Activated T-cell treated with anti-CD3 and anti-CD28 coated beads for 48 hours (primary cell): ENCODE measurements at places on chromosomes 11 and 22.

- DNase-seq, result peak; percentile 93
These were observed at the start of gene CARS1 for GRCh38 chr11:3057069-3057963. TSS of gene CARS1 (minus strand) at chr11:3057423. CDS start at chr11:3057367, 56 bp downstream.

DNA sequence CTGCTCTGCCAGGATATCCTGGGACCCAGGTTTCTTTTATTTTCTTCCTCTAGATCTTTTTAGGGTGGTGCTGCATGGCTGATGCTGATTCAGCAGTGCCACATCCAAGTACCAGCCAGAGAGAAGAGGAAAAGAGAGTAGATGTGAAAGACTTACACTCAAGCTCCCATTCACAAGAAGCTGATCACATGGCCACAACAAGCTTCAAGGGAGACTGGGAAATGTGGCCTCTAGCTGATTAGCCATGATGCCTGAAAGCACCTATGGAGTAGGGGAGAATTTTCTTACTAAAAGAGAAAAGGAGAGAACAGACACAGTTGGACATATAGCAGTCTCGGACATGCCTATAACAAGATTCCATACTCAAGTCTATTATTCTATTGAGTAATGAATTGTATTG lies 34.4 kb upstream of the FJX1 start:
- no peak for DNase-seq

DNA sequence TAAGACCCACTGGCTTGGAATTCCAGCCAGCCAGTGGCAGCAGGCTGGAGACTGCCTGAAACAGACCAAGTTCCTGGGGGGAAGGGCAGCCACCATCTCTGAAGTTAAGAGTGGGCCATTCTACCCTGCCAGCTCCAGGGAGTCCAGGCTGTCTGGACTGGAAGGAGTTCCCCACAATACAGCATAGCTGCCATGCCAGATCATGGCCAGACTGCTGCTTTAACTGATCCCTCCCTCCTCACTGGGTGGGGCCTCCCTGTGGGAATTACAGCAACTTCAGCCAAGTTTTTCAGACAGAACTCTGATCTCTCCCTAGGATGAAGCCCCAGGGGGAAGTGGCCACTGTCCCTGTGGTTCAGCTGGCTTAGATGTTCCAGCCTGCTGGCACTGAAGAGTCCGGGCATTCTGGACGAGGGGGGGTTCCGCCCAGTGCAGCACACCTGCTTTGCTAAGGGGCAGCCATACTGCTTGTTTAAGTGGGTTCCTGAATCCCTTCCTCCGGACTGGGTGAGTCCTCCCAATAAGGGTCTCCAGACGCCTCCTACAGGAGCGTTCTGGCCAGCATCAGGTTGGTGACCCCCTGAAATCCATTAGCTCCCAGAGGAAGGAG lies 455.4 kb downstream of the DLG2 start:
- DNase-seq, result no peak

- DNase-seq, result no peak
These were observed 15.3 kb upstream of the MYRF start for GRCh38 chr11:61737131-61737530.

GRCh38 chr22:36238373-36239149 lies 766 bp downstream of the APOL2 start:
- DNase-seq, result no peak

DNA sequence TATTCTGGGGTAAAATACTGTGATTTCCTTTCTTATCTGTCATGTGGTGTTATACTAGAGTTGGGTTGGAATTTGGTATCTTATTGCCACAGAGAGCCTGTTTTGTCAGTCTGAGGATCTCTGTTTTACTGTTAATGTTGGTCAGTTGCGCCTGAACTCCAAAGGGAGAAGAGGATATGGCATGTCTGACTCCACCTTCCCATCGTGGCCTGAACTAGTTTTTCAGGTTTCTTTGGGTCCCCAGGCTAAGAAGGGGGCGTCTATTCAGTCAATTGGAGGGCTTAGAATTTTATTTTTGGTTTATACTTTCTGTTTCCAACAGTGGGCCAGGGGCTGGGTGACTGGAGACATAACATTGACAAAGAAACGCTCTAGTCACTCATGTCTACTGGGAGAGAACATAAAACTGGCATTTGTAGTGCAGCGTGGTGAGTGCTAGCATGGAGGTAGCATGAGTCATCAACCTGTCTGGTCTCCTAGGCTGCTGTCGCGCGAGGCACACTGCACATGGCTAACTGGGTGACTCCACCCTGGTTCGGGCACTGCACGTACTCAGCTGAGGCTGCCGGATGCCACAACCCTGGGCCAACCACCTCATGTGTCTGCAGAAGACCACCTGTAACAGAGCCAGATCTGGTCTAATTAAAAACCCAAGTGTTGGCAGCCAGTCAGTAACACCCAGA lies 120.1 kb upstream of the OR9Q1 start:
- DNase-seq, result peak; percentile 27

DNA sequence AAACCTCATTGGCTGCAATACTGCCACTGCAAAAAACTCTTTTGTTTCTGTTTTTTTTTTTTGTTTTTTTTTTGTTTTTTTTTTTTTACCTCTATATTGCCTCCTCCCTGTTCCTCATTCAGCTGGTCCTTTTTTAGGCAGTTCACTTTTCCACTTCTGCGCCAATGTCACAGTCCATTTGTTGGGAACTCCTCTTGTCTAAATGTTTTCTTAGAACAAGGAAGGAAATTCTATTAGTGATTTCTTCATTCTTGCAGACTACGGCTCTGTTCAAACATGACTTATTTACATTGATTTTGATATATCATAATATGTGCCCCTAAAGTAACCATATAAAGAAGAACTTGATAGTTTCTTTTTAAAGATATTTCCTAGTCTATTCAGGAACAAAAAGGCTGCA lies 2.9 kb downstream of the FAM118B start:
- no peak for DNase-seq

DNA sequence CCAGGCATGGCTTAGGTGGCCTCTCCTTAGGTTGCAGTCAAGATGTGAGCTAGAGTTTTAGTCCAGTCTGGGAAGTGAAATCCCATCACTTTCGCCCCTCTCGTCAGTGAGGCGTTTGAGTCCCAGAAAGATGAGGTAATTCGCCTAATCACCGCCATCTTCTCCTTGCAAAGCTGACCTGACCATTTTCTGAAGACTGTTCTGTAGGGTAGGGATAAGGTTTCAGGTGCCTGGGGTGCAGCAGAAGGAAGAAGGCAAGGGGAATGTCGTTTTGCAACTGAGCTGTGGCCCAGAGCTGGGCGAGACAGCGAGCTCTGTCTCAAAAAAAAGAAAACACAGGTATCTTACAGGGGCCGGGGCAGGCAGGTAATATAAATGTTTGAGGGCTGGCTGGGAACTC lies 61.7 kb upstream of the CECR2 start:
- no peak for DNase-seq

GRCh38 chr11:113174882-113175281 lies 139.5 kb upstream of the TTC12 start:
- no peak for DNase-seq

DNA sequence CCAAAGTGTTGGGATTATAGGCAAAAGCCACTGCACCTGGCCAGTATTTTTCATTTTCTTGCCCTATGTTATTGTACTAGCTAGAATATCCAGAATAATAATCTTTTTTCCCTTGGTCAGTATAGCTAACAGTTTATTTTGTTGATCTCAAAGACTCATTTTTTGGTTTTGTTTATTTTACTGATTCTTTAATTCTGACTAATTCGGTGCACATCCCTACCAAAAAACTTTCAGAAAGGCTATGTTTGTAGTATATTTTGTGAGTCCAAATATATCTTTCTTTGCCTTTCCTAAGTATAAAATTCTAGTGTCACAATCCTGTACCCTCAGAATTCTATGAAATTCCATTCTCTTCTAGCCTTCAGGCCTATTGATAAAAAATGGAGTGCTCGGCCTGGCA lies 84.3 kb downstream of the PHF21A start:
- no peak for DNase-seq

GRCh38 chr22:45459235-45459634 lies 43.4 kb upstream of the FBLN1 start:
- no peak for DNase-seq

- no peak for DNase-seq
These were observed 37.1 kb upstream of the OR8B8 start for GRCh38 chr11:124482362-124483147.

GRCh38 chr11:5071799-5072198 lies 2.4 kb downstream of the OR52E1 start:
- DNase-seq, result no peak

DNA sequence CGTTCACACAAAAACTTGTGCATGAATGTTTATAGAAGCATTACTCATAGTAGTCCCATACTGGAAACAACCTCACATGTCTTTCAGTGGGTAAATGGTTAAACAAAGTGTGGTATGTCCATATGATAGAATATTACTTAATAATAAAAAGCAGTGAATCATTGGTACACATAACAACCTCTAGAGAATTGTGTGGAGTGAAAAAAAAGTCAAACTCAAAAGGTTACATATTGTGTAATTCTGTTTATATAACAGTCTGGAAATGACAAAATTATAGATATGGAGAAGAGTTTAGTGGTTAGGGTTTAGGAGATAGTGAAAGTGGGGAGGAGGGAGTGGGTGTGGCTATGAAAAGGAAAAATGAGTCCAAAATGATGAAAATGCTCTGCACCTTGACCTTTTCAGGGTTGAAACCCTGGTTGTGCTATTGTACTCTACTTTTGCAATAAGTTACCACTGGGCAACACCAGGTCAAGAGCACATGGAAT lies 243.4 kb upstream of the DDI1 start:
- no peak for DNase-seq

- no peak for DNase-seq
These were observed 9.7 kb downstream of the MMP3 start for GRCh38 chr11:102833731-102834130.

DNA sequence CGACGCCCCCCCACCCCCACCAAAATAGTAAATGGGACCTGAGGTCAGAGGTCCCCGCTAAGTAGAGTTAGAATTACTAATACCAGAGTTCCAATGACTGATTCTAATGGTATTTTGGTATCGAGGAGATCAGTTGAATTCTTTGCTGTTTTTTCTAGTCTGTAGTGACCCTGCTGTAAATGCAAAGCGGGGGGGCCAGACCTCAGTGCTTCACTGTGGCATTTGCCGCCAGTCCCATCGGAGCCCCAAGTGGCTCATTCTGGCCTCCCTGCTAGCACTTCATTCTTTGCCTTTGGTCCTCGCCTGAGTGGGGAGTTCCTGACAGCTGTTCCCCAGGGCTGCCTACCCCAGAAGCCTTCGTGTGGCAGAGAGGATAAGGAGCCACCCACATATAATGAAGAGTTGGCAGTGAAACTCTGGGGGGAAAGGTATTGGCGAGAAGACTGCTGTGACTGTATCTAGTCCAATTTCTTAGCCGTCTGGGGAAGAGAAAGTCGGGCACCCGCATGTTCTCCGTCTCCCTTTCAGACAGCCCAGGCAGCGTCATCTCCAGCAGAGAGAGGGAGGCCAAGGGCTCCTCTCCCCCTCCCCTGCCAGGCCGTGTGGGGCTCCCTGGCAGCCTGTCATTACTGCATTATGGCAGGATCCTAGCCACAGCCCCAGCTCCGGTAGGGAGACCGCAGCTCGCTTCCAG lies 19.4 kb upstream of the CABP7 start:
- no peak for DNase-seq

DNA sequence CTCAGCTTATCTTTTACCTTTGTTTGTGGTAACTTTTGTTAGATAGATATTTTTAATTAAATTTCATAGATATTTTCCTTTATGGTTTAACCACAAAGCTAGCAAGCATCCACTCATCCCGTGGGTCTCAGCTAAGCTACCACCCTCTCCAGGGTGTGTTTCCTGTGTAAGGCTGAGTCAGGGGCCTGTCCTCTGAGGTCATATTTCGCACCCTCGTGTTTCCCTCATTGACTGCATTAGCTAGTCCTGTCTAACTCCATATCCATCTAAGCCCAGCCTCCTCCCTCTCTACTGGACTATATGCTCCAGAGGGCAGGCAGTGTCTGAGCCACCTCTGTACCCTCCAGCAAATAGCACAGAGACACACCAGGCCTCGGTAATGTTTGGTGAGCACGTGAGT lies 16.7 kb downstream of the XRRA1 start:
- DNase-seq, result no peak

DNA sequence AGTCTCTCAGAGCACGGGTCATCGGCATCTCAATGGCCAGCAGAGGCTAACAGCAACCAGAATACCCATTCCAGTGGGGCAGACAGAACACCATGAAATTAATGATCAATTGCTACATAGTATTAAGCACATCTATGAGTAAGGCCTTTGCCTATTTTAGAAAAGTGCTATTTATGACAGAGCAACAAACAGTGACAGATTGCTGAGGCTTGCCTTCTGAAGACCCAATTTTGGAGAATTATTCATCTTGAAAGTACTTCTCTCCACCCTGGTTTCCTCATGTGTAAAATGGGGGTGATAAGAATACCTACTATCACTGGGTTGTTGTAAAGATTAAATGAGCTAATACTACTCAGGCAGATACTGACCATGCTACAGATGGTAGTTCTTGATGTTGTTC lies 232.7 kb downstream of the TENM4 start:
- no peak for DNase-seq

DNA sequence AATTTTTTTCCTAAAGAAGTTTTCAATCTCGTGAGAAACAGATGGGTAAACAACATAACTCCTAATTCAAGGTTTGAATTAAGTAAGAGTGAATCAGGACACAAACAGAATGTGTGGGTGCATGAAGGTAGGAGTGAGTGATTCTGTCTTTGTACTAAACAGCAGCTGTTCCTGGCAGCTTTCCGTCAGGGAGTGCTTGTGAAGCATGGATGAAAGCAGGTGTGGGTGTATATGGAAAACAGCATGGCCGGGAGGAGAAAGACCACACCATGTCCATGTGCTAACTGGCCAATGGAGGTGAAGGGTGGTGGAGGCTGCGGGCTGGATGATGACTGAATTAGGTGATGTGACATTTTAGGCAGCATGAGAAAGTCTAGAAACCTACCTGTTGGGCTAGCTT lies 49.6 kb downstream of the BARX2 start:
- DNase-seq, result no peak

GRCh38 chr11:88178191-88178590 lies 2.9 kb upstream of the RAB38 start:
- no peak for DNase-seq

- peak; percentile 10 for DNase-seq
These were observed 58.2 kb downstream of the RRAS2 start for GRCh38 chr11:14300661-14301304.

- no peak for DNase-seq
These were observed 5.1 kb upstream of the LMO1 start for GRCh38 chr11:8268530-8269400.

- no peak for DNase-seq
These were observed 7.1 kb downstream of the MYEOV start for GRCh38 chr11:69301081-69301454.

- no peak for DNase-seq
These were observed 63.7 kb upstream of the MYOD1 start for GRCh38 chr11:17655682-17656081.

DNA sequence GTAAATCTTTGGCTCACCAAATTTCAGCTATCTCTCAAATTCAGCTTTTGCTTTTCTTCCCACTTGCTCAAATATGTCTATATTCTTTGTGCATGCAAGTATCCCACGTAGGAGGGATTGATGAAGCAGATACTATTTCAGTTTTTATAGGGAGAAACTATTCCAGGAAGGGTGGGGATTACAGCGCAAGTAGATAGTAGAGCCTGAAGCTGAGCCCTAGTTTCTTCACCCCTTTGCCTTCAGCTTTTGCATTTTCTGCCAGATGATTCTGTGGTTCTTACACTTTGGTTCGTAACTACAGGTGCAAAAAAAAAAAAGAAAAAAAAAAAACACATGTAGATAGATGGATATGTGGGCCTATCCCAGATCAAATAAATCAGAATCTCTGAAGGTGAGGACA lies 3.1 kb upstream of the ACP2 start:
- DNase-seq, result no peak
